ENCODE measurements at places on chromosomes 7 and 10.
A peak's percentile ranks its signal among the peaks of the same experiment; 100 is the strongest.

GRCh38 chr10:97465982-97466381, 20.0 kb downstream of the ZDHHC16 start:
- peaks cover 93% of the 10 kb centered on the region for H3K36me3 ChIP-seq
- DNase-seq: no peak
- H3K27me3 ChIP-seq: no peaks in the 10 kb centered on the region
- no peak overlapping the region for H3K4me3 ChIP-seq
- no peak overlapping the region for H3K27ac ChIP-seq
- H3K4me1 ChIP-seq: no peaks in the 10 kb centered on the region

GRCh38 chr10:78528749-78529204, 495.1 kb downstream of the RPS24 start:
- H3K4me1 ChIP-seq: no peaks in the 10 kb centered on the region
- peaks cover 3% of the 10 kb centered on the region for H3K27me3 ChIP-seq
- H3K36me3 ChIP-seq: no peaks in the 10 kb centered on the region
- no peak for DNase-seq

DNA sequence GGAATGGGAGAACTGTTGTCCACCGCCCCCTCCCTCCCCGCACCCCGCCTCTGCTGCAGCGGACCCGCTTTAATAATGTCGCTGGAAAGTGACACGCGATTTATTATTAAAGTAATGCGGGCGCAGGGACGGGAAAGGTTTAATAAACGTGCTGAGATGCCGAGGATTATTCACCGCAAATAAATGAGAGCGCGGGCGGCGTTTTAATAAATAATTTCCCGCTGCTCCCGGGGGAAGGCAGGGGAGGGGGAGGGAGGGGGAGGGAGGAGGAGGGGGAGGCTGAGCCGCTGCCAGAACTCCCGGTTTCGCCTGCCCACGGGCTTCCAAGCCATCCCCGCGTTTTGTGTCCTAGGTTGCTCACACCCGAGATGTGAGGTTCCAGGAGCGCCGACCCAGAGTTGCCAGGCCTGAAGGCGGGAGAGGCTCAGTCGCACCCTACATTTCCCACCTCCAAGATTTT, 5.1 kb downstream of the KAZALD1 start:
- H3K36me3 ChIP-seq: no peaks in the 10 kb centered on the region
- DNase-seq: no peak
- peaks cover 22% of the 10 kb centered on the region for H3K4me1 ChIP-seq

GRCh38 chr10:89466599-89467035, 52.2 kb downstream of the IFIT5 start:
- no peaks in the 10 kb centered on the region for H3K36me3 ChIP-seq
- no peak overlapping the region for H3K4me3 ChIP-seq
- H3K27ac ChIP-seq: no peak overlapping the region

- no peaks in the 10 kb centered on the region for H3K27me3 ChIP-seq
- no peak for DNase-seq
- H3K36me3 ChIP-seq: 0 out of 2 replicates have a peak, but pooled peaks cover 3% of the 10 kb centered on the region
- H3K4me1 ChIP-seq: peaks cover 3% of the 10 kb centered on the region
- no peak overlapping the region for H3K4me3 ChIP-seq
- no peak overlapping the region for H3K27ac ChIP-seq
These were observed 39.9 kb upstream of the WNT16 start for GRCh38 chr7:121288894-121289293.

- peak overlapping the region; percentile 97 for H3K27ac ChIP-seq
- H3K27me3 ChIP-seq: no peaks in the 10 kb centered on the region
- peaks cover 97% of the 10 kb centered on the region for H3K4me1 ChIP-seq
- peak overlapping the region; percentile 31 for H3K4me3 ChIP-seq
- peaks cover 11% of the 10 kb centered on the region for H3K36me3 ChIP-seq
These were observed 37.2 kb downstream of the PRSS2 start for GRCh38 chr7:142807855-142808460.

- no peaks in the 10 kb centered on the region for H3K27me3 ChIP-seq
- no peaks in the 10 kb centered on the region for H3K4me1 ChIP-seq
- H3K4me3 ChIP-seq: no peak overlapping the region
- DNase-seq: no peak
- H3K36me3 ChIP-seq: no peaks in the 10 kb centered on the region
- H3K27ac ChIP-seq: no peak overlapping the region
These were observed 117.9 kb downstream of the NKX6-2 start for GRCh38 chr10:132668048-132668394.

- no peak for DNase-seq
- H3K36me3 ChIP-seq: no peaks in the 10 kb centered on the region
- no peak overlapping the region for H3K27ac ChIP-seq
- H3K4me1 ChIP-seq: no peaks in the 10 kb centered on the region
- peaks cover 12% of the 10 kb centered on the region for H3K27me3 ChIP-seq
These were observed 12.5 kb upstream of the LIPK start for GRCh38 chr10:88693392-88694020.

DNA sequence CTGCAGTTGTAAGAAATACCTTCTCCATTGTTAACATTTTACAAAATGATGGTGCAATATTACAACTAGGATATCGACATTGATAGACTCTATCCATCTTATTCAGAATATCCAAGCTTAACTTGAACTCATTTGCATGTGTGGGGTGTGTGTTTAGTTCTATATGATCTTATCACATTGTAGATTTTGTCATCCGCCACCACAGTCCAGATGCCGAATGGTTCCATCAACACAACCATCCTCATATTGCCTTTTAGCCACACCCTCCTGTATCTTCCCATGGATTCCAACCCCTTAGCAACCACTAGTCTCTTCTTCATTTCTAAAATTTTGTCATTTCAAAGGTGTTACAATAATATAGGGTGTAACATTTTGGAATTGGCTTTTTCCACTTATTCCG, 452.9 kb upstream of the AKR1E2 start:
- H3K27ac ChIP-seq: no peak overlapping the region
- no peaks in the 10 kb centered on the region for H3K36me3 ChIP-seq
- DNase-seq: no peak
- no peak overlapping the region for H3K4me3 ChIP-seq

- H3K4me1 ChIP-seq: no peaks in the 10 kb centered on the region
- no peak overlapping the region for H3K27ac ChIP-seq
- no peaks in the 10 kb centered on the region for H3K36me3 ChIP-seq
- H3K4me3 ChIP-seq: no peak overlapping the region
- peaks cover 12% of the 10 kb centered on the region for H3K27me3 ChIP-seq
These were observed 422.0 kb downstream of the PLXNA4 start for GRCh38 chr7:132154248-132154647.

- no peak overlapping the region for H3K4me3 ChIP-seq
- H3K27ac ChIP-seq: no peak overlapping the region
- H3K36me3 ChIP-seq: no peaks in the 10 kb centered on the region
- no peaks in the 10 kb centered on the region for H3K27me3 ChIP-seq
- DNase-seq: no peak
These were observed 101.9 kb downstream of the LHPP start for GRCh38 chr10:124563320-124564040.

GRCh38 chr10:27504808-27505460, 830 bp downstream of the RAB18 start:
- H3K27me3 ChIP-seq: no peaks in the 10 kb centered on the region
- H3K4me3 ChIP-seq: peak overlapping the region; percentile 83
- peaks cover 2% of the 10 kb centered on the region for H3K36me3 ChIP-seq
- DNase-seq: no peak

DNA sequence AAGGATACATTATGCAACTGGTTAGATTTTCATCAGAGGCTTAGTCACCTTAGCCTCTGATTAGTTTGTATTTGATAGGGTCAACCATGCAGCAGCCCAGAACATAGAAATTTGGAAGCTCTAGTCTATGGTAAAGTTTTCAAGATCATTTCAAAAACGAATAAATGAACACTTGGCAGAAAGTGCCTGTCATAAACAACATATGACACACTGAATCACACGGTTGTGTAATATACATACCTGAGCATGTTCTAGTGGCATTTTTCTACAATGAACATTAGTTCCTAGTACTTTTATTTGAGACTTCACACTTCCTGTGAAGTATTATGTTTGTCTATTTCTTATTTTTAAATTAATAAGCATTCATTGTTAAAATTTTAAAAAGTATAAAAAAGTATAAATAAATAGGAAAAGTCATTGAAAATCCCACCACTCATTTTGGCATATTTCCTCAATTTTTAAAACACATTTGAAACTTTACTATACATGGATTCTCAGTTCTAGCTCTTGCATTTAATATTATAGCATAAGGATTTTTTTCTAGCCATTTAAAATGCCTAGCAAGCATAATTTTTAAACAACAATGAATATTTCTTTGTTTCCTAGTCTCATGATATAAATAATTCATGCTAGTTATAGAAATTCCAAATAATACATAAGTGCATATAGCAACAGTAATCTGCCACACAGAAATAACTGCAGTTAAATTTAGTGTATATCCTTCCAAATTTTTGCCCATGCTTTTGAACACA, 25.7 kb upstream of the PRPS1L1 start:
- H3K4me3 ChIP-seq: no peak overlapping the region
- no peaks in the 10 kb centered on the region for H3K27me3 ChIP-seq
- H3K27ac ChIP-seq: no peak overlapping the region
- no peaks in the 10 kb centered on the region for H3K4me1 ChIP-seq

DNA sequence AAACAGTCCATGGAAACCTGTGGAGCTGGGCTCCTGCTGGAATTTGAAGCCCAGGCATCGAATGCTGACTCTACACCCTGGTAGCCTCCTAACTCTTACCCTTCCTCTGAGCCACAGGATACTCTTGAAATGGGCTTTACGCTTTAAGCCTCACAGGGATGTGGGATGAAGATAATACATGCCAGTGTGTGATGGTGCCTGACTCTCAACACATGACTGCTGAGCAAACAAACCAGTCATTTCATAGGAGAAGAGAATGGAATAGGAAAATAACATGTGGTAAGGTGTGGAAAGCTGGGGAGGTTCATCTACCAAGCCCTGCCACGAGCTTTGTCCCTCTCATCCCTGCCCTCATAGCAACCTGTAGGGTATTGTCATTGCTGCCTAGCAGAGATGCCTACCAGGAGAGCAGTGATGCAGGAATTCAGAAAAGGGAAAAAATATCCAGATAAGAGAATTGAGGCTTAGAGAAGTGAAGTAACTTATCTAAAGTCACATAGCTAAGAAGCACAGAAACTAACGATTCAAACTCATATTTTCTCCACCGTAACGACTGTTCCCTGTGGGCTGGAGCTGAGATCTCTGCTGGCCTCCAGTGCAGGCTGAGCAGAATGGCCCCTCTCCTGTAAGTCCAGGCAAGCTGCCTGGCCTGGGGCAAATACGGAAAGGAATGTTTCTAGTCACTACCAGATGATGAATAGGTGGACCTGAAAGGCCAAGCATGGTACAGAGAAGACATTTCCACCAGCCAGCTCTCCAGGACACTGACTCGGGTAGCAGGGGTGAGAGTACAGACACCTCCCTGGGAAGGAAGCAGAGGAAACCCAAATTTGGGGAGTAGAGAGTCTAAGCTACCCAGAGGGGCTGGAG, 90.2 kb upstream of the DUSP5 start:
- H3K27me3 ChIP-seq: peaks cover 23% of the 10 kb centered on the region
- no peaks in the 10 kb centered on the region for H3K4me1 ChIP-seq
- no peak overlapping the region for H3K27ac ChIP-seq
- no peaks in the 10 kb centered on the region for H3K36me3 ChIP-seq
- DNase-seq: no peak

GRCh38 chr7:64874562-64875250, 28.4 kb upstream of the ZNF273 start:
- peak; percentile 0 for DNase-seq
- H3K27me3 ChIP-seq: no peaks in the 10 kb centered on the region
- no peaks in the 10 kb centered on the region for H3K36me3 ChIP-seq

DNA sequence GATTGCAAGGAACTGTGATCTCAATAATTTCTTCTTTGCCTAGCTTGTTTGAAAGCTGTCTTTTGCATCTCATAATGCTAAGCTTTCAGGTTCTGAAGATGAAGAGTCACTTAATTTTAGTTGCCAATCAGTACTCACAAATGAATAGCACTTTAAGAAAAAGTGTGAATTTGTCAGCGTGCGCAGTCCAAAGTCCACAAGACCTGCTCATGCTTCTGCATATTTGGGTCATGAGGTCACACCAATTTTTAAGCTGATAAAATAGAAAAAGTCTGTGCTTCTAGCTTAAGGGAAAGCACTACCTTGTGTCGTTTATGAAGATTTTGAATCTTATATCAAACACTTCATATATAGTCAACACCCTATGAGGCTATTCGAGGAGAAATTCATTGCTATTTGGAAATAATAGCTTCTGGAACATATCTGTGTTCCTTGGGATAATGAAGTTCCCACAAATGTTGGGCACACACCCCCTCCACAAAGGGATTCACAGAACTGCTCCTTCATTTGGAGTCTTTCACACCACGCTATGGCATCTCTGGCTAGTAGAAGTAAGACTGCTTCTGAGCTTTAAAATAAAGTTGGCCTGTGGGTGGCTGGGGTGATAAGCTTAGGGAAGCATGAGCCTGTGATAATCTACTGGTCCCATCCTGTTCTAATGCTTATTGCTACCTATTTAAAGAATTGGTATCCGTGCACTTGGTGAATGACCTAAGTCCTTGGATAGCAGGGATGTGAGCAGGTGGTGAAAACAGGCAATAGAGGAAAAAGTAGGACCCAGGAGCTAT, 33.3 kb downstream of the A1CF start:
- no peak for DNase-seq
- H3K4me3 ChIP-seq: no peak overlapping the region
- no peaks in the 10 kb centered on the region for H3K4me1 ChIP-seq
- no peaks in the 10 kb centered on the region for H3K27me3 ChIP-seq

DNA sequence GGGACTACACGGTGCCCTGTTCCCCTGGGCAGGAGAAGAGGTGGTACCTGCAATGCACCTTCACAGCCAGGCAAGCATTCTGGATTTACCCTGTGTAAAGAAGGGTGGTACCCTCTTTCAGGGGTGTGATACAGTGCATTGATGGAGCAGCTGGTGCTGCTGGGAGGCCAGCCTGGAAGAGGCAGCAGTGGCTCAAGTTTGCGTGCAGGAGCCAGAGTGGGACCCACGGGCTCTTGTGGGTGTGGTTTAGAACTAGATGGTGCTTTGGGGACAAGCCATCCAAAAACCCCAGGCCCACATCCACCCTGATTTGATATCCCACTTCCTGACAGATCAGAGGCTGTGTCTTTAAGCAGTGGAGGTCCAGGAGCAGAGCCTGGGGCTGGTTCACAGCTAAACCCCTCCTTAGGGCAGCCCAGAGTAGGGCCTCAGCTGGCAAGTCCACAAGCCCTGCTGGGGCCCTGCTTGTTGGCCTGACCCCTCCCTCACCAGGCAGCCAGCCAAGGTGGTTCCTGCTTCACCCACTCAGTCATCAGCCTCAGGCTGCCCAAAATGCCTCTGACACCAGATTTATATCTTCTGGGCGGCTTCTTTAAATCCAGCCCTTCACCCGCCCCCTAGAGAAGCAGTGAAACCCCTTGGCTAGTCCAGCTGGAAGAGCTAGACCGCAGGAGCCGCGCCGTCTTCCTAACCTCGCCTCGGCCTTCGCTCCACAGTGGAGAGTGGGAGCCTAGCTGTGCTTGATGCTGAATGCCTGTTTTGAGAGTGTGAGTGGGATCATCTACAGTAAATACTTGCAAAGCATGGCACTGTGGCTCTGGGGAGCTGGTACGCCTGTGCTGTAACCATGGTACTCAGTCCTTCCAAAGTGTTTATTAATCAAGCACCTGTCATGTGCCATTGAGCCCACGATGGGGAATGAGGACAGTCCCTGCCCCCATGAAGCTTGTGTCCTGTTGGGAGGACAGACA, 1.4 kb upstream of the ASIC3 start:
- H3K36me3 ChIP-seq: peaks cover 28% of the 10 kb centered on the region
- no peaks in the 10 kb centered on the region for H3K27me3 ChIP-seq
- H3K4me1 ChIP-seq: peaks cover 14% of the 10 kb centered on the region
- H3K4me3 ChIP-seq: no peak overlapping the region
- H3K27ac ChIP-seq: no peak overlapping the region

GRCh38 chr7:103445228-103446048, 569 bp downstream of the SLC26A5 start:
- no peaks in the 10 kb centered on the region for H3K4me1 ChIP-seq
- H3K4me3 ChIP-seq: no peak overlapping the region
- no peak overlapping the region for H3K27ac ChIP-seq
- DNase-seq: no peak
